ENCODE measurements at places on chromosomes 16 and 17.
A peak's percentile ranks its signal among the peaks of the same experiment; 100 is the strongest.

GRCh38 chr16:800834-801511 is 439 bp upstream of the GNG13 start:
- no peak for DNase-seq

DNA sequence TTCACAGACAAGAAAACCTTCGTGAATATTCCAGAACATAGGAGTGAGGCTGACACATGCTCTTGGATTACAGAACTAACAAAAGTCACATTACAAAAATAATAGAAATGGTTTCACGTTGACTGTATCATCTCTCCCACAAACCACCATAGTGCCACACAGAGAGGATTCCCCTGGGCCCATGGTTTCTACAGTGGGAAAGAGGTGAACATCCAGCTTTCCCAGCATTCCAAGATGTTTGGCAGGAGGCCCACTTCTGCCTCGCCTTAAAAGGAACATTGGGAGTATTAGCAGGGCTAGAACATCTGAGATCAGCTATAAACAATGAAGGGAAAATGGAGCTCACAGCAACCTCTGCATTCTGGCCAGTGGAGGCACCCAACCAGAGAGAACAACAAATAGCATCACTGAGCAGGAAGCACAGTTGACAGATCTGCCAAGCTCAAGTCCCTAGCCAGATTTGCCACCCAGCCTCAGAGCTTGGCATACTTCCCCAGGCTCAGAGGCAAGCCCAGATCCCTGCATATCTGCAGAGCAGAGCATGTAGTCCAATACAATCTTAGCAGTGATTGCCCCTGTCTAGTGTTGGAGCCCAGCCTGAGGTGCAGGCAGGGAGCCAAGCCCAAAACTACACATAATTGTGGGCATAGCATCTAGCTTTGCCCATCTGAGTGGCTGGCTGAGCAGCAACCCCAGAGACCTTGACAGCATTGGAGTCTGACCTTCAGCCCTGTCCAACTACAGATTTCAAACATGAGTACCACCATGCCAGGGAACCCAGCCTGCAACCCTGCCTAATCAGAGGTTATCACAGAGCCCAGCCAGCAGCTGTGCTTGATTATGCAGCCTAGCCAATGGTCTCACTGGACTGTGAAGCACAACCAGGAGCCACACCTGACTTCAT is 260.4 kb downstream of the CEP112 start:
- DNase-seq: no peak

DNA sequence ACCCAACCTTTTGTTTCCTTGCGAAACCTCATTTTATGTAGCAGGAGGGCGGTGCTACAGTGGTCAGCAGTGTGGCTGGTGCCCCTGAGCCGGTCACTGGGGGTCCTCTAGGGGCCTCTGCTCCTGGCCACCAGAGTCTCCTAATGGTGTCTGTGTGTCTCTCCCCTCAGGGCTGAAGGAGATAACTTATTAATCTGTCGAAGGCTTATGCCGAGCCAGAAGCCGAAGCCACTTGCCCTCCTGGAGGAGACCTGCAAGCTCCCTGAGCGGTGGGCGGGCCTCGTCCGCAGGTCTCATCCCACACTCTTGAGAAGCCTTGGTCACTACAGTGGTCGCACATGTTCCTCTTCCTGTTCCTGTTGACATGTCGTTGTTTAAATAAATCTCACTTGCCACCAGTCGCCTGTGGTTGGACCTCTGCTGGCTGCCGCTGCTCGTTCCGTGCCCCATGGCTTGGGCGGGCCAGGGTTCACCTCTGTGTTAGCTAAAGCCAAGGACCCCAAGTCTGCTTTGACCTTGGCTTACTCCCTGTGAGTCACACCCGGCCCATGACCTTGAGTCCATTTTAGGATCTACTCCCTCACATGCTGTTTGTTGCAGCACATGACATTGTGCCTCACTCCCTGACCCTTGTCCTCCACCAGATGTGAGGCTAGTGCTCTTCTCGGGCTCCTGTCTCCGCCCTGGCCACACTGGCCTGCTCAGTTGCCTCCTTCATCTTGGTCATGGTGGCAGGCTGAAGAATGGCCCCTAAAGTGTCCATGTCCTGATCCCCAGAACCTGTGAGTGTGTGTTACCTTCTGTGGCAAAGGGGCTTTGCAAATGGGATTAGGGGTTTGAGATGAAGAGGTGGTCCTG is 38.7 kb upstream of the AQP8 start:
- no peak for DNase-seq

DNA sequence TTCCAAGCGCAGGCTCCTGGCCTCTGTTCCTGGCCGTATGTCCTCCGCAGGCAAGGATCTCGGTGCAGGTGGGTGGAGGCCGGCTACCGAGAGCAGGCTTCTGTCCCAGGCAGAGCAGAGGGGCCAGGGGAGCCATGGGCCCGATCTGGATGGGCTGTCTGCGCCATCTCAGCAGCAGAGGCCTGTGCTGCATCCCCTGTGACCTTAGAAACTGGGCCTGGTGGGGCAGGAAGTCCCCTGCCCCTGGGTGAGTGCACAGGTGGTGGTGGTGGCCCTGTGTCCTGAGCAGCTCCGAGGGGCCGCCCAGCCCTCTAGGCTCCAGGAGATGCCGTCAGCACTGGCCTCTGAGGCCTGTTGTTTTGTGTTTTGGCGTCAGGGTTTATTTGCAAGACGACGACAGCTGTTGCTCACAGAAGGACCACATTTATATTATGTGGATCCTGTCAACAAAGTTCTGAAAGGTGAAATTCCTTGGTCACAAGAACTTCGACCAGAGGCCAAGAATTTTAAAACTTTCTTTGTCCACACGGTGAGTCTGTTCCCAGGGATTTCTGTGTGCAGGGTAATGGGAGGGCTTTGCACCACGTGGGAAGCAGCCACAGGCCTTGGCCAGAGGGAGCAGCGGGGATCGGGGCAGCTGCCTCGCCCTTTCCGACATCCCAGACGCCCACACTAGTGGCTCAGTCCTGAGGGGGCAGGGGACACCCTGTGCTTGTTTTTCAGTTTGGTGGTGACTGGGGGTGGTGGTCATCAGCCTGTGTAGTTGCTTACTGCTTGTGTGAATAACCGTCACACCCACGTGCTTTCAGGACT is 59.1 kb downstream of the PDPK1 start:
- DNase-seq: no peak

GRCh38 chr17:49193513-49194296 is 16.7 kb downstream of the GNGT2 start:
- DNase-seq: no peak

- DNase-seq: no peak
Measured at GRCh38 chr17:17842111-17842876, 5.5 kb upstream of the SREBF1 start.

GRCh38 chr17:59725691-59726090 is 18.2 kb downstream of the VMP1 start:
- DNase-seq: no peak

DNA sequence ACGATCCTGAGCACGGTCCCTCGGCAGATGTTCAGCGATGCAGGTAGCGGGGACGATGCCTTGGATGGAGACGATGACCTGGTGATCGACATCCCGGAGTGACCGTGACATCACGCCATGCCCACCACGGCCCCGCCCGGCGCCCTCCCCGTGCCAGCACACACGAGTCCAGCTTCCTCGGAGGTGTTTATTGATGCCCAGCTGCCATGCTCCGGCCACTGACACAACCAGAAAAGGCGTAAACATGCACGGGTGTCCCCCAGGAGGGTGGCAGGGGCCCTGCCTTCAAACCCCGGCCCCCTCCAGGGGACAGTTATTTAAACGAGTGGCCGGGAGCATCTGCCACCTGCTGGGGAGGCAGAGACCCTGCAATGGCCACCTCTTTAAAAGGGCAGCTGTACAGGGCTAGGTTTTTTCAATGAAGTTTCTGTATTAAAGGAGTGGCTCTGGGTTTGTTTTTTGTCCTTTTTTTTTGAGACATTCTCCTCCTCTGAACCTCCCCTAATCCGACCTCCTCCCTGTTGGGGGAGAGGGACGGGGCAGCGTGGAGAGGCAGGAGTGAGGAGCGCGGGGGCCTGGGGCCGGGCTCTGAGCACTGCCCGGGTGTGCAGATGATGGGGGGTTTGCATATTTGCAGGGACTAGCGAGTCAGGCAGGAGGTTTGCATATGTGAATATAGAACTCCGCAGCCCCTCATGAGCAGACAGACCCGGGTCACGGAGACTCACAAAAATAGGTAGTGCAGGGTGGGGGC is 5.3 kb downstream of the DOC2A start:
- peak; percentile 42 for DNase-seq

GRCh38 chr16:69566981-69567680 is 1.4 kb downstream of the NFAT5 start:
- no peak for DNase-seq

DNA sequence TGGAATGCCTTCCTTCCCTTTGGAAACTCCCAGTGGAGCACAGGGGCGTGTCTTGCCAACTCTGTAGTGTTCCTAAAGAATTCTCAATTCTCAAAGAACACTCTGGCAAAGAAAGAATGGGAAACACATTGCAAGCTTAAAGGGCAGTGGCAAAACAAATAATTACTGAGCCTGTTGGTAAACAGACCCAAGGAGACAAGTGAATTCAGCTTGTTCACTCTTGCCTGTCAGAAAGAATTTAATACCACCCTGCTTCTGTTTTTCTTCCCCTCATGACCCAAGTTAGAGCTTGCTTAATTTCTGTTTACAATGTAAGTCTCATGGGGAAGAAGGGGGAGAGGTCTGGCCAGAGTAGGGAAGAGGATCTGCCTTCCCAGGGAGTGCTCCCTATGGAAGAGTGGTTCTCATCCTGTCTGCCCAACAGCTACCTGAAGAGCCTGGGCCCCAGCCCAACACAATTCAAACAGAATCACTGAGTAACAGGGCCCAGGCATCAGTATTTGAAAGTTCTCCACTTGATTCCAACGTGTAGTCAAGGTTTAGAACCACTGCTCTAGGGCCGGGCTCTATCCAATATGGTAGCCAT is 386.0 kb downstream of the SLC39A11 start:
- no peak for DNase-seq

GRCh38 chr17:8160224-8160577 is 2.5 kb downstream of the VAMP2 start:
- DNase-seq: no peak

DNA sequence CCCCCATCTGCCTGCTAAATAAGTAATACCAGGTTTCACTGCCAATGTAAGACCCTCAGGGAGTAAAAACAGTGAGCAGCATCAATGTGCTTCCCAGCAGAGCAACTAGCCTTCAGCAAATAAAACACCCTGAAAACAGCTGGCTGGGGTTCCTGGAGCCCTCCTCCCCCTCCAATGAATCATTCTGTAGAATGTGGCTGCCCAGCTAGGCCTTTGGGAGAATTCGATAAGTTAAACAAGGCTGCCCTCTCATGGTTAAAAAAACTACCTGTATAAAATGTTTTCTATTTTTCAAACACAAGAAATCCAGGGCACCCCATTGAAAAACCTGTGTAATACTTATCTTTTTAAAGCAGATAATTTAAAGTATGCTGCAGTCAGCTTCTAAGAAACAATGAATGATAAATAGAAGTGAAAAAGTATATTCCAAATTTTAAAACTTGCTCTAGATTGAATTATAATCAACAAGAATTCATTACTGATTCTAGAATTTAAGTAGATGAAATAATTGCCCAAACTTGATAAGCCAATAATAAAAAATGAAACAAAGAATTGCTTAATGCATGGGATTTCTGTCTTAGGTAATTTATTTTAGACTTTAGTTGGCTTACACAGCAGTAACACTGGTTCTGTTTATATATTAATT is 9.4 kb upstream of the TOM1L1 start:
- DNase-seq: peak; percentile 39

- no peak for DNase-seq
Measured at GRCh38 chr16:19379838-19380237, 37.8 kb upstream of the TMC5 start.

DNA sequence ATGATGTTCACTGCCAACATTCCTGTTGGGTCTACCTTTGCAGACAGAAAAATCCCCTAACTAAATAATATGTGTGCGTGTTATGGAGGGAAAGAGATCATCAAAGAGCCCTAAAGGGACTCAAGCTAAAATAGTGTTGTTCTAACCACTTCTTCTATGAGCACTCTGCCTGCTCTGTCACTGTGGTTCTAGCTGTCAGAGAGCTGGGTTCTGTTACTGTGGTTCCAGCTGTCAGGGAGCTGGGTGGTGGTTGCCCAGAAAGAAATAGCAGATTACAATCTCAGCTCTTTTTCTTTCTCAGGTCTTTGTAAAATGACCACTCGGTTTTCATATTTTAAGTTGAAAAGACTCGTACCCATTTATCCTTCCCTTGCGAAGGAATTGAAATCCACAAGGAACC is 176.3 kb downstream of the HS3ST3A1 start:
- DNase-seq: no peak

GRCh38 chr17:28501421-28502284 is 4.5 kb upstream of the FOXN1 start:
- no peak for DNase-seq

- no peak for DNase-seq
Measured at GRCh38 chr17:8475781-8476180, 40.1 kb downstream of the NDEL1 start.

DNA sequence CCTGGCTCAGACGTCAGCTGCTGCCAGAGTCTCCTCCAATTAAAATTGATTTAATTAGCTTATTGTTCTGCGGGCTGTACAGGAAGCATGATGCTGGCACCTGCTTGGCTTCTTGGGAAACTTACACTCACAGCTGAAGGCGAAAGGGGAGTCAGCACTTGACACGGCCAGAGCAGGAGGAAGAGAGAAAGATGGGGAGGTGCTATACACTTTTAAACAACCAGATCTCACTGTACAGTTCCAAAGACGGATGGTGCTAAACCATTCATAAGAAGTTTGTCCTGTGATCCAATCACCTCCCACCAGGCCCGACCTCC is 1.4 kb upstream of the PRDM7 start:
- no peak for DNase-seq

- no peak for DNase-seq
Measured at GRCh38 chr17:57601143-57601735, 143.9 kb downstream of the CCDC182 start.

DNA sequence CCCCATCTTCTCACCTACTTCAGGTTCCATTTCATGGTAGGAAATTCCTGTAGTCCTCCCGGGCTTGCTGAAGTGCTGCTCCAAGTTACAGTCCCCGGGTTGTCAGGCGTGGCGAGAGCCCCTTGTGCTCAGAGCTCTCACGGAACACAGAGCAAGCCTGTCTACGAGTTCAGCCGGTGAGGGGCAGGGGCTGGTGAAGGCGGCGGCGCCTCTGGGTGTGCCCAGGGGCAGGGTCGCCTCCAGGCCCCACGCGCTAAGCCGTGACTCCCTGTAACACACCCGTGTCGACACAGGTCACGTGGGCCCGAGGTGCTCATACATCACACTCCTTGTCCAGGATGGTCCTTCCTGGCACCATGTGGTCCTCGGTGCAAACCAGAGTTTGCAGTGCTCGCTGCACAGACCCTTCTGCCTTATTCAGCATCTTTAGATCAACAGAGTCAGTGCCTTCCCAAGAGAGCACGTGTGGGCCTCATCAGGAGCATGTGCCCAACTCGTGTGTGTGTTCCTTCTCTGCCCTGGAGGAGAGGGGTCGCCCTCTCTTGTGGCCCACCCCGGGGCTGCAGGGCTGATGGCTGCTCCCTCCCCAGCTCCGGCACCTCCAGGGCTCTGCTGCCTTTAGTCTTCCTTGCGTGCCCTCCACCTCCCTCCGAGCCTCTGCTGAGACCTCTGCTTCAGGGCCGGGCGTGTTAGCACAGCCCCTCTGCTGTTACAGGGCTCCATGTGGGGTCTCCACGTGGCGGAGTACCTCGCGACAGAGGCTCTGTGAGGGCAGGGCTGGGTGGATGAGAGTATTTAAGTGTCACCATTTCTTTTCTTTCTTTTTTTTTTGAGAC is 51.2 kb downstream of the WDR45B start:
- DNase-seq: no peak

- no peak for DNase-seq
Measured at GRCh38 chr16:8686879-8687278, 12.5 kb downstream of the ABAT start.

- no peak for DNase-seq
Measured at GRCh38 chr17:34203018-34203638, 52.0 kb upstream of the CCL2 start.

- DNase-seq: no peak
Measured at GRCh38 chr17:62998665-62999393, 32.8 kb downstream of the TANC2 start.

All from DMS 273 treated with DMSO at 0.1 percent for 48 hours (cell line).